ENCODE measurements at places on chromosomes 5 and 9.

DNA sequence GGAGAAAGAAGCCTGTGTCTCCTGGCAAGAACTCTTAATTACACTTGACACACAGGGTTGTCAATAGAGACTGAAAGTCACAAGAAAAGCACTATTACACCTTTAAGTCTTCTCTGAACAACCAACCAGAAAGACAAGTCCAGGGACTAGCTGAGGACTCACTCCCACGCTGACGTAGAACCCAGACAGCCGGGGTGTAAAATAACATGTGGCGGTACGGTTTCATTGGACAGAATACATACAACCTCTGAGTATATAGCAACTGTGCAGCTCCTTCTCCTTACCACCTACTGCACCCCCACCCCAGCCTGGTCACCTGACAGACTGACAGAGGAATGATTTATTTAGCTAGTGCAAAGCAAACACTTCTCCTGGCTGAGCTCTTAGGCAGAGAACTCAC lies 103.4 kb upstream of the RASEF start:
- no peak for DNase-seq

DNA sequence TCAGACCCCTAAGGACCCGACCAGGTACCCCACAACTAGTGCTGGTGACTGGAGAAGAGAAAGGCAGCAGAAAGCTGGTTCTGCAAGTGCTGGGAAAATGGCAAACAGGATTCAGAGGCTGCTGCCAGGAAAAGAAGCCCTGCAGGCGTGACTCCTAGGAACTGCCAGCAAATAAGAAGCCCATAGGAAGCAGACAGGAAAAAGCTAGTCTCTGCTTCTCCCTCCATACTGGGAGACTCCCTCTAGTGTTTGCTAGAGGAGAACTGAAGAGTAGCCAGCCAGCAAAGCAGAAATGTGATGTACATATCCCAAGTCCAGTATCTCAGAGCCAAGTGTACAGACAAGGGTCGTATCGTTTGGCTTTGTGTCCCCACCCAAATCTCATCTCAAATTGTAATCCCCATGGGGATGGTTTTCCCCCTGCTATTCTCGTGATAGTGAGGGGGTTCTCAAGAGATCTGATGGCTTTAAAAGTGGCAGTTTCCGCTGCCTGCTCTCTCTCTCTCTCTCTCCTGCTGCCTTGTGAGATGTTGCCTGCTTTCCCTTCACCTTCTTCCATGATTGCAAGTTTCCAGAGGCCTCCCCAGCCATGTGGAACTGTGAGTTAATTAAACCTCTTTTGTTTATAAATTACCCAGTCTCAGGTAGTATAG lies 38.1 kb upstream of the TUSC1 start:
- DNase-seq = no peak

GRCh38 chr9:8724284-8725018 lies 924.9 kb upstream of the DMAC1 start:
- no peak for DNase-seq

DNA sequence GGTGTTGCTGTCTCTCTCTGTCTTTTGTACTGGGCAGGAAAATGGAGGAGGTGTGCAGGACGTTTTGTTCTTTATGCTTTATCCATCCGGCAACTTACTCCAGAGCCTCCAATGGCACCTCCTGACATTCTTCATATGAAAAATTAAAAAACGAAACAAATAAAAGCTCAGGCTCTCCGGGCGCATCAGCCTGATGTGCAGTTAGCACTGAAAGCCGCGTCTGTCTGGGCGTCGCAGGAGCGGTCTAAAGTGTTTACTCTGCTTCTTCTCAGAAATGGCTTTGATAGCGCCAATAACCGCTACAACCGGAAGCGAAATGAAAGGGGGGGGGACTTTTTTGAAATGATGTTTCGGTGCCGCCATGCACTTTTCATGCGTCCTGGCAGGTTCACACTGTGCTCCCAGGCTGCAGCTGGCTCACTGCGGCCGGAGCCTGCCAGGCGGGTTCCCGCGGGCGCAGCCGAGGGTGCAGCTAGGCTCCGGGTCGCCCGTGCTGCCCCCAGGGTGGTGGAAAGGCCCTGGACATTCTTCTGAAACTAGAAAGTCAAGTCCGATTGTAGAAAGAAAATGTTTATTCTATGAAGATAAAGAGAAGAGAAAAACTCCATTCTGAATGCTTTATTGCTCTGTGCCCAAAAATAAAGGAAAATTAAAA lies 407.7 kb upstream of the IRX1 start:
- DNase-seq = no peak

DNA sequence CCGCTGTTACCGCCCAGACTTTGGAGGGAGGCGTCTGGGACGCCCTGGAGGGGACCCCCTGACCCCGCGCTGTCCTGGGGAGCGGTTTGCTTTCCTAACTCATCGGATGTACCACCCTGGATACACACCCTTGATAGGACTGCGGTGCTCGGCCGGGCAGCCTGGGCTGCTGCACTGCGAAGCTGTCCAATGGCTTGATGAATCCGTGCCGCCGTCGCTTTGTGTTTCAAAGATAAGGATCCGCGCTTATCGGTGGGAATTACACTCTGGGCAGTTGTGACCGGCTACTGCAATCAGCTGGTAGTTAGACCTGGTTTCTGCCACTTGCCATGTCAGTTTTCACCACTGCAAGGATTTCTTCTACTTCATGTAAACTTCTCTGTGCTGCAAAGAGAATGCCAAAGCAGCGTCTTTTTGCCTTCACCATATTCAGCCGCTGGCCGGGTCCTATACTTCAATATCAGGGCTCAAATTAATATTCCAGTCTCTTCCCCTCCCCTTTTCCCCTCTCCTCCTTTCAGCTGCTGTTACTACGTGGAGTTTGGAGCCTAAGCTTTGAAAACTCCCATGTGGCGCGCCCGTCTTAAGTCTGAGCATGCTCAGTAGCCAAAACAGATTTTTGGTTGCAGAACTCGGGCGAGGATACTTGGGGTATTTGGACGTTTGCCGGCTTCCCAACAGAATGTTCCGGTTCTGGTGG lies 727 bp downstream of the SMAD5 start:
- no peak for DNase-seq

- DNase-seq = no peak
Measured at GRCh38 chr9:18665947-18666346, 192.0 kb downstream of the ADAMTSL1 start.

DNA sequence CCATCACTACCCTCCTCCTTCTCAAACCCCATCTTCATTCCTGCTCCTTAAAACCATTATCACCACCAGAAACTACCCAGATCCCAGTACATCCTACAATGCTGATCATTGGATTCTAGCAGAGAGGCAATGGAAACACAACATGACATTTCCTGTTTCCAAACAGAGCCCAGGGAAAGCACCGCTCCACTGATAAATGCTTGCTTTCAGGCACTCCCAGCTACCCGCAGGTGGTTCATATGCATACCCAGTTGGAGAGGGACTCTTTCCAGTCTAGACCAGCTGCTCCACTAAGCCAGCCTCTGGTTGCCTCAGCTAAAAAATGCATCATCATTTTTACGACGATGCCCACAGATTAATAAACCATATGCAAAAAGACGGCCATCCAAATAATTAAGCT lies 39.2 kb upstream of the ACO1 start:
- no peak for DNase-seq

GRCh38 chr5:14462681-14463080 lies 118.9 kb upstream of the OTULINL start:
- DNase-seq = no peak

DNA sequence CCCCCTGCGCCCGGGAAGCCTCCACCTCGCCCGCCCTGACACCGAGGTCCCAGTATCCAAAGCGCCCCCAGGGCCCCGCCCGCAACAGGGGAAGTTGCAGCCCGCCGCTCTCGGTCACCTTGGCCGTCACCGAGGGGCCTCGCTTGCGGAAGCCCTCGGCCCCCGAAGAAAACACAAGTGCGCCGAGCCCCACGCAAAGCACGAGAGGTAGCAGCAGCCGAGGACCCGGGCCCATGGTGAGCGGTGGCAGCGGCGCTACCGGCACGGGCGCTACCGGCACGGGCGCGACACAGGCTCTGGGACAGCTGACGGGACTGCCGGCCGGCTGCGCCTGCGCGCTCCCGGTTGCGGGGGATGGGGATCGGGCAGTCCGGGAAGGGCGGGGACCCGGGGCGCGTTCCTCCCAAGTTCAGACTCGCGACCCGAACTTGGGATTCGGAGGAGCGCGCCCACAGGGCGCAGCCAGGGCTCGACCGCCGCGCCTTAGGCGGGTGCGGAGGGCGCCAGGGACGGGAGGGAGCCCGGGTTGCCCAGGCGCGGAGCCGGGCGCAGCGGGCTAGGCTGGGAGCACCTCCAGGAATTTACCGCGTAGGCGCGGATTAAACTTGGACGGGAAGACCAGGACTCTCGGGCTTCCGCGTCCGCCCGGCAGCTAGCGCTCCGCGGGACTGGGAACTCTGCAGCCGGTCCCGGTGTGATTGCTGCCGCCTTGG lies at the start of gene PPIC:
Gene PPIC, minus strand, starts transcription at position 335 of the 713 bp plus-strand sequence. Its CDS starts 100 bp downstream, at position 235.
- no peak for DNase-seq

DNA sequence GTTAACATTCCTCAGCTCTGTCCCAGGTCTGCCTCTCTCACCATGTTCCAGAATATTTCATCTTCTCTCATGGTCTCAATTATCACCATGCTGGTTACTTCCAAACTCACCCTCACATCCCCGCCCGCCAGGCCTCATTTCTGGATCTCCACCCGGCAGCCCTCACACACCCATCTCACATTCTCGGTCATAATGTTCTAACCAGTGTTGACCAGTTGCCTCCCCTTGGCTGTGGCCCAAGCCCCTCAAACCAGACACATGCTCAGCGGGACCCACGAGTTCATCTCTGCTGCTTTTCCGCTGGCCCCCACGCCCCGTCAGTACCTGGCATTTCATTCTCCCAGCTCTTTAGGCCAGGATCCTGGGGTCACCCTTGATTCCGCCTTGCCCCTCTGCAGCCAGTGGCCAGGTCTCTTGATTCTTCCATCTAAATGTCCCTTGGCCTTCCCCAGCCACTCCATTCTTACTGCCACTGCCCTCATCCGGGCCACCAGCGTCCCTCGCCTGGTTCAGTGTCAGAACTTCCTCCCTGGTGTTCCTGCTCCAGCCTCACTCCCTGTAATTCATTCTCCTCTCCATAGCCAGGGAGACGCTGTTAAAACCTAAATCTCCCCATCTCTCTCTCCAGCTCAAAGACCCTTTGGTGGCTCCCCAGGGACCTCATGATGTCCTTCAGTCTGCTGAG lies 141.7 kb downstream of the MVB12B start:
- no peak for DNase-seq

GRCh38 chr9:132216861-132217619 lies 55.2 kb downstream of the NTNG2 start:
- DNase-seq = no peak

- DNase-seq = no peak
Measured at GRCh38 chr9:132244582-132245455, 83.0 kb downstream of the NTNG2 start.

DNA sequence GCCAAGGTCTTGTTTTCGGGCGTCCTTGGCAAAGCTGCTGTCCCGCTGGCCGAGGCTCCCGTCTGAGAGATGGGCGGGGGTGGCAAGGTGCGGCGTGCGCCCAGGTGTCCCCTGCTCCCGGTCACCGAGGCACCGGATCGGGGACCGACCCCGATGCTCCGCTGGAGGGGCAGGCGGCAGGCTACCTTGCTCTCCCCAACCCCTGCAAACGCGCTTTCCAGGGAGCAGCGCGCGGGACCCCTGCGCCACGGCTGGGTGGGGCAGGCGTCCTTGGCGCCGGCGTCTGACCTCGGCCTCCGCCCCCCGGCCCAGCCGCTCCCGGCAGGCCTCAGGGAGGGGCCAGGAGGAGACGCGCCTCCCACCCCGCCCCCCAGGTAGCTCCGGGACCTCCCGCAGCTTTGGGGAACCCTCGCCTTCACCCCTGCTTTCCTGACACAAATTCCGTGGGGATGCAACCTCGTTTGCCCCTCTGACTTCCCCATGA lies 551 bp downstream of the N4BP3 start:
- no peak for DNase-seq

GRCh38 chr9:73011181-73011750 lies 58.4 kb upstream of the ALDH1A1 start:
- no peak for DNase-seq

GRCh38 chr9:125297917-125298316 lies 36.3 kb downstream of the GAPVD1 start:
- DNase-seq = no peak

- no peak for DNase-seq
Measured at GRCh38 chr5:54895816-54896341, 89.5 kb downstream of the ESM1 start.

- no peak for DNase-seq
Measured at GRCh38 chr5:60977956-60978737, 33.1 kb downstream of the NDUFAF2 start.

DNA sequence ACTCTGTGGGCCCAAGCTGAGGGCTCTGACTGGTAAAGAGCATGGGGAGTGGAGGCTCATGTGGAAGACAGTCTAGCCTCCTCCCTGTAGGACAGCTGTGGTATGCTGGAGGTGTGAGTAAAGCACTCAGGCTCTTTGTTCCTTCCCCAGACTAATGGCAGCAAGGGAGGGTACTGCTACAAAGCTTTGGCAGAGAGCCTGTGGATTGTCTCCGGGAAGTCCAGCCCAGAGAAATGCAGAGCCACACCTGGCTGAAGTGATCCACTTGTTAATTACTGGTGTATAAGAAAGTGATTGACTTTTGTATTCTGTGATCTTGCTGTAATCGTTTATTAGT lies 161.7 kb downstream of the OXCT1 start:
- DNase-seq = no peak

DNA sequence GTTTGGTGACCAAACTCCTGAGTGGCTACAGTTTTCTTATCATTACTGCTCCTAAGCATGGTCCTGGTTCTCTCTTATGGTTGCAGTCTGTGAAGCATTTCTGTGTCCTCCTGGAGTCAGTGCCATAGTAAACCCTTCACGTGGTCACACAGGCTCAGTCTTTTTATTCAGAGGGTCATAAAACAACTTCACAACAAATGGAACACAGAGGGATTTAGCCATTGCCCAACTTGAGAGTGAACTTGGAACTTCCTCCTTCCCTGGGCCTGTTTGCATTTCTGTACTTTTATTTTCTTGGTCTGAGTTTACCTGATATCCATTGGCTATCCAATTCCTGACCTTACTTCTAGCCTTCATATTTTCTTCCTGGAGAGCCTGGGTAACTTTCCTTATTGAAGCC lies 144.9 kb downstream of the CCDC192 start:
- no peak for DNase-seq

- DNase-seq = no peak
Measured at GRCh38 chr5:122701640-122702523, 73.0 kb upstream of the SNX2 start.

- DNase-seq = no peak
Measured at GRCh38 chr5:45440466-45440865, 255.7 kb downstream of the HCN1 start.

Measured in T-helper 17 cell (primary cell).